ENCODE measurements at places on chromosomes 12 and 14.

DNA sequence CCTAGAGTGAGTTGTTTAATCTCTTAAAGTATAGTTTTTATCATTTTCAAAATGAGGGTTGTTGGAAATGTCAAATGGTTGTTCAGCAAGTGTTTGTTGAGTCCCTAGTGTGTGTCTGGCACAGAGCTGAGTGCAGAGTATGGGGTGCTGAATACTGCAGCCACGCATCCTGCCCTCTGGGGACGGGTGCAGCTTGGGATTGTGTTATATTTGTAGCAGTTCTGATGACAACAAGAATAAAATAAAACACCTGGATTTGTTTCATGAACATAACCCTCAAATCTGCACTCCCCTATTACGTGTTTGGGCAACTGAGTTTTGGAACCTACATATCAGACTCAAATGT is 127.9 kb downstream of the CACNA1C start:
- DNase-seq, result no peak

- DNase-seq, result peak; percentile 35
Measured at GRCh38 chr12:11648514-11649412, 711 bp upstream of the ETV6 start.

DNA sequence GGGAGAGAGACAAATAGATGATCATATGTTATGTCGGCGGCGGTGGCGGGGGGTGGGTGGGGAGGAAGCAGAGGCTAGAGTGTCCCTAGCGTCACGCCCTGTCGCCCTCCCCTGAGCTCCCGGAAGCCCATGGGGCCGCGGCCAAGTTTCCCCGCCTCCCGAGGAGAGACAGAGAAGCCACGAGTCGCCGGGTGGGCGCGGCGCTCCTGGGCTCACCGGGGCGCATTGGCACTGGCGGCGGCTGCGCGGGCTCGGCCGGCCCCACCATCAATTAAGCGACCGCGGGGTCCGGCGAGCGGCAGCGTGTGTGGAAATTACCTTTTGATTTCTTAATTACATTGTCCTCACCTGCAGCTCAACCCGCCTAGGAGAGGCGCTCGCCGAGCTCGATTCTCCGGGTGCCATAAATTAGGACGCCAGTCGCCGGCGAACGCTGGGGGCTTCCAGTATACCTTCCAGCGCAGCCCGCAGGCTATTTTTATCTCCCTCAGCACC is 119.9 kb upstream of the LHX5 start:
- no peak for DNase-seq

DNA sequence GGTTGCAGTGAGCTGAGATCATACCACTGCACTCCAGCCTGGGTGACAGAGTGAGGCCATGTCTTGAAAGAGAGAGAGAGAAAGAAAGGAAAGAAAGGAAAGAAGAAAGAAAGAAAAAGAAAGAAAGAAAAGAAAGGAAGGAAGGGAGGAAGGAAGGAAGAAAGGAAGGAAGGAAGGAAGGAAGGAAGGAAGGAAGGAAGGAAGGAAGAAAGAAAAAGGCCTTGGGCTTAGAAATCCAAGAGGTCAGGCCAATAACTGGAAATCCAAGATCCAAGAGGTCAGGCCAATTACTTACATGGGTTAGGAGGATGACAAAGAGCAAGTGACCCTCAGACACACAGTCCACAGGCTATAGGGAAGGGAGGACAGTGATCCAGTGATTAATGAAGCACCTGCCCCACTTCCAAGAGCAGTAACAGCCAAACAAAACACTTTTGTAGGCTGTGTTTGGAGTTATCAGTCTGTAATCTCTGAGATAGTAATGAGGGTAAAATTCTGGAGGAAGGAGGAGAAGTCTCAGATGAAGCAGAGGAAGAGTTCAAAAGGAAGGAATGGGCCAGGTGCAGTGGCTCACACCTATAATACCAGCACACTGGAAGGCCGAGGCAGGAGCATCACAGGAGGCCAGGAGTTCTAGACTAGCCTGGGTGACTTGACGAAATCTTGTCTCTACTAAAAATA is 32.2 kb upstream of the SPTLC2 start:
- no peak for DNase-seq

- no peak for DNase-seq
Measured at GRCh38 chr12:2607881-2608607, 186.7 kb upstream of the FKBP4 start.

DNA sequence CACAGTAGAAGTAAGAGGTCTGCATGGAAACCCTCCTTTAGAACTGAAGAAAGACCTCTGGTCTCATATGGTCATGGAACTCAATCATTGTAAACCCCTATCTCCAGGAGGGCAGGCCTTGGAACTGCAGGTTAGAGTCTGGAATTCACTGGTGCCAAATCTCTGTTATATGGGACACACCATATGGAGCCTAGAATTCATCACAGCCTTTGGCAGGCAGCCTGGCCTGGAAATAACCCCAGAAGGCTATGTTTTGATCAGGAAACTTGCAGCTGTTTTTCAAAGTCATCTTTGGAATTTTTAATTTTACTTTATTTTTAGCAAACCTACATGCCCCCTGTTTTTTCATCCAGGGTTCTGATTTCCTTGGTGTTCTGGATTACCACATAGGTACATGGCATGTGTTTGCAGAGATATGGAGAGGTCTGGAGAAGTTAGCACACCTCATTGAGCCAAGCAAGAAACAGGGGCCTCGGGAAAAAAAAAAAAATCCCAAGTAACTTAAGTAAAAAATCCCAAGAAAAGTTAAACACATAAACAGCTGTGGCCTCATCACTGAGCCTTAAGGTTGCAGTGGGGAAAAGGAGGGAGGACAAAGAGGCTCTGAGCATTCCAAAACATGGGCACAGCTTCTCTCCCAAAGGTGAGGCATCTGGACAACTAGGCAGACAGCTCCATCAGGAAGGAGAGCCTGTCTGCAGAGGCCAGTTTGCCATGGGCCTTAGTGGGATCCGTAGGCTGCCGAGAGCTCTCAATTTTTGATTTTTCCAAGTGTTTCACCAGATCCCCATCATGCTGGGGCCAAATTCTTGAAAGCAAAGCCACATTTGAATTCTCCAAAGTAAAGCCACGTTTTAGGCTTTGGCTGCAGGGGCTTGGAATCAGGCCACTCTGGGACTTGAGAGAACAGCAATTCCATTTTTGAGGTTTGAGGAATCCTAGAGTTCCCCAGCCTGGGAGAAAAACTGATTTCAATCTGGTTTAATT is 339.6 kb upstream of the TBX3 start:
- no peak for DNase-seq

- DNase-seq, result no peak
Measured at GRCh38 chr14:99137913-99138571, 134.0 kb downstream of the BCL11B start.

DNA sequence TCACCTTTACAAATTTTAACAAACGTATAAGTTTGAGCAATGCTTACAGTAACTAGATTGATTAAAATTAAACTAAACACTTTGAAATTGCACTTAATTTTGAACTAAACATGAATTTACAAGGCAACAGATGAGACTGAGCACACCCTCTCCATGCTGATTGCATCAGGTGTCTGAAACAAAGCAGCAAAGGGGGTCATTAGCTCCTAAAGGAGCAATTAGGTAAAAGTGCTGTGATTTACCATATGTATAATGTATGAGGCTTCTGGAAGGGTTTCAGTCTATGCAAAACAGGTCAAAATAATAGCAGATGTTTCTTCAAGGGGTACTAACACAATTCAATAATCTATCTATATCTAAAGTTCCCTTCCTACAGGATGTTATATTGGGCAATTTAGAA is 98.8 kb upstream of the LMNTD1 start:
- DNase-seq, result no peak

GRCh38 chr12:72957454-72957853 is 685.3 kb downstream of the TRHDE start:
- no peak for DNase-seq

- no peak for DNase-seq
Measured at GRCh38 chr14:100592461-100592891, 5.3 kb upstream of the BEGAIN start.
